Heart left ventricle (tissue), 16 donors: ENCODE measurements at places on chromosomes 5 and 9. TPM values are rescaled to one million over a fixed set of nuclear protein-coding genes. Genes with fewer than 3 reads are reported as not detected.

SLC46A2 gene
- 0.45 TPM for total RNA-seq

TPPP gene
- 27.1 TPM for total RNA-seq

CXCL14 gene
- 31.8 TPM for total RNA-seq

ABITRAM gene
- 11.2 TPM for total RNA-seq

SLC6A18 gene
- not detected for total RNA-seq

SLC44A1 gene
- total RNA-seq: 16.1 TPM

GRCh38 chr9:81132318-81132717, 557.0 kb downstream of the TLE1 start:
- H3K27me3 ChIP-seq: no peaks in the 10 kb centered on the region
- DNase-seq: no peak
- no peaks in the 10 kb centered on the region for H3K36me3 ChIP-seq
- H3K27ac ChIP-seq: no peak overlapping the region
- H3K4me3 ChIP-seq: no peak overlapping the region

DNA sequence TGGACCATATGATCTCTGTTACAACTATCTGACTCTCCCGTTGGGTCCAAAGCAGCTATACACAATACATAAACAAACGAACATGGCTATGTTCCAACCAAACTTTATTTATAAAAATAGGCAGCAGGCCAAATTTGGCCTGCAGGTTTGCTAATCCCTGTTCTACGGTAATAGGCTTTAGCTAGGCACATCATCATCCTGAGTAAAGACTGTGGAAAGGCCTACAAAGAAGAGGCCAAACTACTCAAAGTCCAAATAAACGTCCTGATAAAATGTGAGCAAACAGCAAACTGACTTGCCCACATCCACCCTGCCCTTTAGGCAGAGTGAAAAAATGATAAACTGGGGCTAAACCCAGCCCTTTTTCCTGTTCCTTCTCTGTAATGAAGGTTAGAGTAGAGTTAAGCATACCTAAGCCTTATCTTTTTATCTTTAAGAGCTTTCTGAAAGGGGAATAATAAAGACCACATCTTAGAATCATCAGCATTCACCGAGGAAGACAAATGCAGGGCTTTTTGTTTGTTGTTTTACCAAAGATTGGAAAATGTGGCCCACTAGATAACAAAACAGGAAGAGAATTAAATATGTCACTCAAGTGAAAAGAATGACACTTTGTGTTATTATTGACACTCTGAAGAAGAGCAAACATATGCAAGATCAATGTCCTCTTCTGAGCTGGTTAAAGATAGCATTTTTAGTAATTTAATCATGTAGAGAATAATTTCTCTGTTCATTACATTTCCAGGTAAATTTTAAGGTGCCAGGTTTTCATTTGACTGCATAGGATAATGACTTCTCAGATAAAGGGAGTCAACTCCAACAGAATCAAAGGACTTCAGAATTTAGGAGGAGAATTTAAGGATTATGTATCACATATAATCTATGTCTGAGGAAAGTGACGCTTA, 160.0 kb upstream of the GNA14 start:
- DNase-seq: no peak
- no peaks in the 10 kb centered on the region for H3K27me3 ChIP-seq
- no peak overlapping the region for H3K4me3 ChIP-seq
- no peaks in the 10 kb centered on the region for H3K36me3 ChIP-seq
- peaks cover 10% of the 10 kb centered on the region for H3K4me1 ChIP-seq

GRCh38 chr9:12463641-12464040, 229.5 kb upstream of the TYRP1 start:
- no peaks in the 10 kb centered on the region for H3K27me3 ChIP-seq
- H3K36me3 ChIP-seq: no peaks in the 10 kb centered on the region
- H3K27ac ChIP-seq: no peak overlapping the region

GRCh38 chr5:134874831-134875655, 872 bp downstream of the TXNDC15 start:
- H3K4me3 ChIP-seq: peak overlapping the region; percentile 82
- no peaks in the 10 kb centered on the region for H3K27me3 ChIP-seq
- peaks cover 38% of the 10 kb centered on the region for H3K4me1 ChIP-seq
- H3K36me3 ChIP-seq: no peaks in the 10 kb centered on the region
- peak overlapping the region; percentile 66 for H3K27ac ChIP-seq

- H3K36me3 ChIP-seq: no peaks in the 10 kb centered on the region
- H3K27me3 ChIP-seq: no peaks in the 10 kb centered on the region
- H3K4me3 ChIP-seq: no peak overlapping the region
Observed at GRCh38 chr9:75490326-75490725, 400.1 kb upstream of the PCSK5 start.

DNA sequence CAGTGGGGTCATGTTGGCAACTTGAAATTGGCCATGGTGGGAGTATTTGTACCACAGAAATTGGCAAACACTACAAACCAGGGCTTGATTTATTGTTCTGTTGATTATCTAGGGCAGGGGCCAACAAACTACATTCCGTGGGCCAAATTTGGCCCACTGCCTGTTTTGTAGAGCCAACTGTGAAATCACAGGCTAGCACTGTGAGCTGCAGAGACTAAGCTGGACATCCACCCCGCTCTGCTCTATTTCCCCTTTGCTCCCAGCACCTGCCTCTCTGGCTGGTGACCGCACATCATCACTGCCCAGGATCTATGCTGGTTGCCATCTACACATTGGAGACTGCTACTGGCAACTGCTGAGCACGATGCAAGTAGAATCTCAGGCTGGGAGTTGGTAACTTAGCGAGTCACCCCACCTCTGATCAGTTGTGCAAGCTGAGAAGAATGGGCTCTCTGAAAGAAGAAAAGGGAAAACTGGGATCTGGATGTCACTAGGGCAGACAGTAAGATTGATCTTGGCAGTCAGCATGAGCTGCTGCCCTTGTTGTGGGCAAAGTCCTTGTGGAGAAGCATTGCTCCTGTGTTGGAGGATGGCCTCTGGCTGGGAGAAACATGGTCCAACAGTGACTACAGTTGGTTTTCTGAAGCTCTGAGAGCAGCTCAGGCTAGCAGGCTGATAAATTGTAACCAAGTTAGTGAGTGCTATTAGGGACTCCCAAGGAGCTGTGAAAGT, 144.7 kb upstream of the RAD23B start:
- H3K36me3 ChIP-seq: no peaks in the 10 kb centered on the region
- no peak overlapping the region for H3K4me3 ChIP-seq
- no peaks in the 10 kb centered on the region for H3K27me3 ChIP-seq
- no peaks in the 10 kb centered on the region for H3K4me1 ChIP-seq
- no peak overlapping the region for H3K27ac ChIP-seq

GRCh38 chr9:122370869-122371755, at the start of gene PTGS1:
PTGS1 (plus strand) TSS chr9:122371024; CDS start chr9:122371085, 61 bp downstream.
- no peaks in the 10 kb centered on the region for H3K36me3 ChIP-seq
- peak within 1 kb of the TSS; percentile 38 for H3K4me3 ChIP-seq
- no peak within 1 kb of the TSS for H3K27ac ChIP-seq
- peaks cover 3% of the 10 kb centered on the region for H3K4me1 ChIP-seq

DNA sequence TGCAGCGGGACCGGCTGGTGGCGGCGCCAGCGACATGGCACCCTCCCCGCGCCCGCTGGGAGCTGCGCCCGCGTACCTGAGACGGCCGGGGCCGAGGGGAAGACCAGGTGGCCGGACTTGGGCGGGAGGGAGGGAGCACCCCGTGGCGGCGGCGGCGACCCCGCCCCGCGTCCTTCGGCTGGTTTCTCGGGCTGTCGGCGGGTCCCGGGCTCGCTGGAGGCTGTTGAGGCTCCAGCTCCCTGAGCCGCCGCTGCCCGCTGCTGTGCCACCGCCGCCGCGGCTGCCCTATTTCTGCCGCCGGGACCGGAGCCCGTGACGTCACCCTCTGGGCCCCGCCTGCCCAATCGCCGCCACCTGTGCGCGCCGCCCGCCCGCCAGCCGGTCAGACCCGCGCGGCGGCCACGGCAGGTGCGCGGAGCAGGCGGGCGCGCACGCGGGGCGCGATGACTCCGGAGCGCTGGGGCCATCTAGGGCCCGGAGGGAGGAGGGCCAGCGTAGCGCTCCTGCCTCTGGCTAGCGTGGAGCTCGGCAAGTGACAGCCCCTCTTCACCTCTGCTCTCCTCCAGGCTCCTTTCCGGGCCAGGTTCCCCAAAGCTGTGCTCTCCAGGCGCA, at the start of gene FSTL4:
FSTL4 (minus strand) TSS at position 293 of the 612 bp plus-strand sequence.
- H3K4me1 ChIP-seq: peaks cover 14% of the 10 kb centered on the region
- peak within 1 kb of the TSS; percentile 44 for H3K4me3 ChIP-seq
- H3K27ac ChIP-seq: no peak within 1 kb of the TSS
- H3K36me3 ChIP-seq: no peaks in the 10 kb centered on the region

GRCh38 chr5:142874540-142874939, 104.4 kb downstream of the ARHGAP26 start:
- peaks cover 66% of the 10 kb centered on the region for H3K4me1 ChIP-seq
- H3K27me3 ChIP-seq: no peaks in the 10 kb centered on the region
- H3K27ac ChIP-seq: peak overlapping the region; percentile 68
- H3K36me3 ChIP-seq: peaks cover 5% of the 10 kb centered on the region
- peak; percentile 82 for DNase-seq
- H3K4me3 ChIP-seq: no peak overlapping the region

GRCh38 chr5:17828681-17829080, 194.4 kb downstream of the TAF11L14 start:
- H3K27ac ChIP-seq: no peak overlapping the region
- H3K36me3 ChIP-seq: no peaks in the 10 kb centered on the region
- H3K4me3 ChIP-seq: no peak overlapping the region
- no peaks in the 10 kb centered on the region for H3K4me1 ChIP-seq

- H3K4me3 ChIP-seq: no peak overlapping the region
- no peaks in the 10 kb centered on the region for H3K27me3 ChIP-seq
- no peaks in the 10 kb centered on the region for H3K36me3 ChIP-seq
Observed at GRCh38 chr5:90334741-90335140, 74.8 kb downstream of the CETN3 start.
